ENCODE measurements at places on chromosomes 5 and 9.

- no peak for DNase-seq
Measured at GRCh38 chr5:82952326-82952725, 124.9 kb downstream of the TMEM167A start.

DNA sequence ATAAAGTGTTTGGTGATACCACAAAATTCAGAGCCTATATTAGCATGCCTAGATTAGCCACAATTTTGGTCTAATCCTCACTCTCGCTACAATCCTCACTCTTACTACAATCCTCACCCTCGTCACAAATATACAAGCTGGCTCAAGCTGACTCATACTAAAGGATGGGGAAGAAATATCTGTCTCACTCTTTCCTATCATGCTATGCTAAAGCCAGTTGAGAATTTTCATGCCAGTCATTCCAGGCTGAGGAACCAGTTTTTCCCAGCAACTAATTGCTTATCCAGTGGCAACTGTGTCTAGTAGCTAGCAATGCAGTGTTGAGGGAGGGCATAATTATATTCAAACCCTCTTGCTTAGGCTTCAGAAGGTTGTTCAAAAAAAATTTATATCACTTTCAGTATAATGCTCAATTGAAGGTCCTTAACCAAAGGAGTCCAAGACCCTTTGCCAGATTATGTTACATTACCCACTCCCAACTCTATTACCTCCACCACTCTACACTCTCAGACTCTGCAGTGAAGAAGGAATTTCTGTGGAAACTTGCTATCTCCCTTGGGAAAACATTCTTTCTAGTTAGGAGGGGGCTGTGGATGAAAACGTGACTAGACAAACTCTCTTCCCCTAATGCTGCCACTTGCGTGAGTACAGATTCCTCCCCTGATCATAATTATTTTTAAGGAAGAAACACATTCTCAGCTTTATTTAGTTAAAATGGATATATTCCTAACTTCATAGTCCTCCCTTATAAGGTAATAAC lies 810.3 kb upstream of the ACO1 start:
- DNase-seq, result no peak

- DNase-seq, result no peak
Measured at GRCh38 chr5:95066048-95066447, 218.8 kb downstream of the MCTP1 start.

DNA sequence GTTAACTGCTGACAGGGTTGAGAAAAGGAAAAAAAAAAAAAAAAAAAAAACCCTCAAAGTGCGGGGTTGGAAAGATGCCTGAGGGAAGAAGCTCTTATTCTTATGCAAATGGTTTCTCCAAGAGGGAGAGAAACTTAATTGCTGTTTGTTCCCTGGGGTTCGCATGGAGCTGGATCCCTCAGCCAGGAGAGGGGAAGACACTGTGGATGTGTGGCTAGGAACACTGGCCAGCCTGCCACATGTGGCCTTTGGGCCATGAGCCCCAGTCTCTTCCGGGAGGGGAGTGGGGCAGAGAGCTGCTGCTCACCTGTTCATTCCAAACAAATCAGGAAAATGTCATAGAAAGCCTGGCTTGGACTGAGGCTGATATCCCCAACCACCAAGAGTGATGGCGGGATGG lies 9.4 kb upstream of the SCGB3A2 start:
- no peak for DNase-seq

DNA sequence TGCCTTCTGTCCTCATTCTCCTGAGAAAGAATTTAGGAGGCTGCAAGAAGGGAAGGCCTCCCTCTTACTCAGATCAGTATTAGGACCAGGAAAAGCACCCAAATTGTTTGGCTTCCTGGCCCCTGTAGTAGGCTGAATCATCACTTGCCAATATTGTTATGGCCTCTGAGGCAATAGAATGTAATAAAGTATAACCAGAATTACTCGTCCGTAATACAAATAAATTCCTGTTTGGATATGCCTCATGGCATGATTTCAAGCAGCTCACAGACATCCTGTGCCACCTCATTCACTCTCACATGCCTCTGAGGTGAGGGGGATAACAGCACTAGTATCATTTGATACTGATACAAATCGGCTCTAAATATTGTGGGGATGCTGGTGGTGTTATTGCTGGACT lies 427.3 kb downstream of the ISL1 start:
- DNase-seq, result no peak

GRCh38 chr9:123368023-123368422 lies 12.0 kb downstream of the CRB2 start:
- DNase-seq, result no peak

Measured in stomach (tissue), 19 donors.